Activated CD4-positive, alpha-beta T cell treated with anti-CD3 and anti-CD28 coated beads for 36 hours (primary cell): ENCODE measurements at places on chromosomes 6 and 20.
A peak's percentile ranks its signal among the peaks of the same experiment; 100 is the strongest.

- DNase-seq: peak; percentile 74
Observed at GRCh38 chr20:21048841-21049273, 57.3 kb downstream of the LINC00237 start.

DNA sequence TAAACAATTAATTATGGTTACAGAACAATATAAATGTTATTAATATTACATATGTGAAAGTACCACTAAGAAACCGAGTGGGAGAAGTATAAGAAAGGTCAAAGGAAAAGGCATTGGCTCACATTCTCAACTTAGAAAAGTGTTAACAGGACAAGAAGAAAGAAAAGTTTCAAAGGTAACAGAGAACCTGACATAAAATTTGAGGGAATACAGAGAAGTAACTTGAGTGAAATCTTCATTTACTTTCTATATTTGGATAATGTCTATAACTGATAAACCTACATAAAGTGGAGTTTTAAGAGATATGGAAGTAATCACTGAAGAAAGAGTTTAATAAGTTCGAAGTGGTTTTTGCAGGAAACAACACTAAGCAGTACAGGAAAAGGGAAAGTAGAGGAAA, 30.1 kb downstream of the REPS1 start:
- no peak for DNase-seq

GRCh38 chr6:37960139-37960935, 140.8 kb downstream of the ZFAND3 start:
- no peak for DNase-seq

DNA sequence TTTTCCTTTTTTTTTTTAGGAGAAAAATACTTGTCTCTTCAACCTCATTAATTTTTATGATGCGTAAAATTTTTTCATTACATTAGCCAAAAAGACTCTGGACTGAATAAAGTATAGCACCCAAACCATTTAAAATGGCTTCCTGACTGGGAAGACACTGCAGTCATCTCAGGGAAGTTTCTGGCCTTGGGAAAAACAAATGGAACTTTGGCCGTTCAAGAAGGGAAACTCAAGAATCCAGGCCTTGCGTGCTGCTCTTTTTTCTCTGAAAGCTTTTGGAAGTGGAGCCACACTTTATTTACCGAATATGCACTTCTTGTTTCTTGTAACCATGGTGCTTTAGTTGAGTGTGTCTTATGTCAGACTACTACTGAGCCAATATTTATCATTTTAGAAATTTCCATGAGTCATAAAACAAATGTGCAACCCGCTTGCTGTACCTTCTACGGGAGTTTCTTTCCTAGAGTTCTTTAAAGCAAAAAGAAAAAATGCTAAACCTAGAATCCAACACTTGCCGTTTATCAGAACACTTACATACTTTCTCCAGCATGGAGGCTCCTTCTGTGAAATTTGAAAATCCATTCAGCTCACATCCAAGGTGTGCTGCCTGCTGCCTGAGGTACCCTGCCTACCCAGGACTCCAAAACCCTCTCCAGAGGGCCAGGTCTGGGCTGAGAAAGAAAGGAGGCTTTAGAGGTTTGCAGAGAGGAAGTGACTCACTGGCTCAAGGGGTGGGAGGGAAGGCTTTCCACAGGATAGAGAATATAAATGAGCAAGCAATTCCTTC, 11.5 kb upstream of the DSTN start:
- peak; percentile 57 for DNase-seq

- DNase-seq: peak; percentile 41
Observed at GRCh38 chr6:144215402-144215931, 65.2 kb downstream of the STX11 start.

- no peak for DNase-seq
Observed at GRCh38 chr6:43702171-43702533, 14.6 kb upstream of the MRPS18A start.

GRCh38 chr6:85124472-85125354, 325.2 kb upstream of the NT5E start:
- DNase-seq: no peak
